Esophagus mucosa (tissue), 1 donor: ENCODE measurements at places on chromosomes 6 and 20. TPM values are rescaled to one million over a fixed set of nuclear protein-coding genes. Genes with fewer than 3 reads are reported as not detected.
A peak's percentile ranks its signal among the peaks of the same experiment; 100 is the strongest.

- no peak for ATAC-seq
Observed at GRCh38 chr20:36231331-36231730, 4.9 kb upstream of the AAR2 start.

DNA sequence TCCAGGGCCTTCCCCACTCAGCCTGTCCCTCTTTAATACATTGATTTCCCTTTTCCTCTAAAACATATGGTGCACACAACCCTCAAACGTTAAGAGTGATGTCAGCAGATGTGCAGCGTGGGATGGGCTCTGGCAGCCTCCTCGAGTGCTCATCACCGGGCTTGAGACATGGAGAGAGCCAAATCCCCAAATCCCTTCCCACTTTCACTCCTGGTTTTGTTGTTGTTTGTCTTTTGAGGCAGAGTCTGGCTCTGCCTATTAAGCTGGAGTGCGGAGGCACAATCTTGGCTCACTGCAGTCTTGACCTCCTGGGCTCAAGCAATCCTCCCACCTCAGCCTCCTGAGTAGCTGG lies 5.8 kb upstream of the PLTP start:
- no peak for ATAC-seq

GRCh38 chr6:73713426-73714147 lies 17.6 kb downstream of the CD109 start:
- ATAC-seq, result peak; percentile 47

- ATAC-seq, result no peak
Observed at GRCh38 chr20:37458761-37459160, 62.3 kb upstream of the NNAT start.

DNA sequence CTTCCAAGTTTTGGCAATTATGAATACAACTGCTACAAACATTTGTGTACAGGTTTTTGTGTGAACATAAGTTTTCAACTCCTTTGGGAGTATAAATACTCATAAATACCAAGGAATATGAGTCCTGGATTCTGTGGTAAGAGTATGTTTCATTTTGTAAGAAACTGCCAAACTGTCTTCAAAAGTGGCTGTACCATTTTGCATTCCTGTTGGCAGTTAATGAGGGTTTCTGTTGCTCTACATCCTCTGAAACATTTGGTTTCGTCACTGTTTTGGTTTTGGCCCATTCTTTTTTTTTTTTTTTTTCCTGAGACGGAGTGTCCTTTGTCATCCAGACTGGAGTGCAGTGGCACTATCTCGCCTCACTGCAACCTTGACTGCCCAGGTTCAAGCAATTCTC lies 8.5 kb downstream of the AP5S1 start:
- ATAC-seq, result no peak

DNA sequence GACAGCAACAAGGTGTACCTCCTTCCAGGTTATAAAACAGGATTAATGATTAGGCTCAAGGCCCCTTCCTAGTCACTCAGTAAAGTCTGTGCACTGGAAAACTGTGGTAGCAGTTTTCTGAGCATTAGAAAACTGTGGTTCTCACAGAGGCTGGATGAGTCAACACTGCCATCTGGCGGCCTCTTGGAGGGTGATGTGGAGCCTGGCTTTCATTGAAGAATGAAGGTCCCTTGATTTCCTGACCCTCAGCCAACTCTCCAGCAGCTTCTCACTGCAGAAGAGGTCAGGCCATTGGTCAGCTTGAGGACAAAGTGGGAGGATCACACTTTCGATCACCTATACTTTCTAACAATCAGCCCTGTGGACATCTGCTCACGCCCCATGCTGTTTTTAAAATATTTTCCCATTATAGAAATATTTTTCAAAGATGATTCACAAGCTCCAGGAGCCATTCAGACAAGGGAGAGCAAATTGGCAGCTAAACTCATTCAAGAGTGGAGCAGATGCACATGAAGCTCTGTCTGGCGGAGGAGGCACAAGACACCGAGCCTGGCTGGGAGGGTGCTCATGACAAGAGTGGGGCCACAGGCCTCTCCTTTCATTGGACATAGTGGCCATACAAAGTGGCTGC lies 23.2 kb downstream of the PSMB1 start:
- peak; percentile 84 for ATAC-seq

GRCh38 chr6:15264902-15265761 lies 19.3 kb downstream of the JARID2 start:
- ATAC-seq, result no peak

DNA sequence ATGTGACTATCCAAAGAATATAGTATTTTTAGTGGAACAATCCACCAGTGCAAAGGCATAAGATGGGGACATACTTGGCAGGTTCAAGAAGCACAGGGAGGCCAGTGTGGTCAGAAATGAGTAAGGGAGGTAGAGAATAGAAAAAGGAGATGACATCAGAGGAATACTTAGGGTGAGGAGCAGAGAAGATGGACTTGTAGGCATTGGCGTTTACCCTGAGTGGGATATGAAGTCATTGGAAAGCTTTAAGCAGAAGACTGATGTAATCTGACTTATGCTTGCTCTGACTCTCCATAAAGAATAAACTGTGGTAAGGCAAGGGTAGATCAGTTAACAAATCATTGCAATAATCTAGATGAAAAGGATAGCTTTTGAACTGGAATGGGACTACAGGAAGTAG lies 228.7 kb downstream of the GJA1 start:
- ATAC-seq, result no peak

- no peak for ATAC-seq
Observed at GRCh38 chr20:39278230-39278788, 316.2 kb downstream of the DHX35 start.

- ATAC-seq, result no peak
Observed at GRCh38 chr6:158047127-158047518, 65.5 kb downstream of the SYNJ2 start.

DNA sequence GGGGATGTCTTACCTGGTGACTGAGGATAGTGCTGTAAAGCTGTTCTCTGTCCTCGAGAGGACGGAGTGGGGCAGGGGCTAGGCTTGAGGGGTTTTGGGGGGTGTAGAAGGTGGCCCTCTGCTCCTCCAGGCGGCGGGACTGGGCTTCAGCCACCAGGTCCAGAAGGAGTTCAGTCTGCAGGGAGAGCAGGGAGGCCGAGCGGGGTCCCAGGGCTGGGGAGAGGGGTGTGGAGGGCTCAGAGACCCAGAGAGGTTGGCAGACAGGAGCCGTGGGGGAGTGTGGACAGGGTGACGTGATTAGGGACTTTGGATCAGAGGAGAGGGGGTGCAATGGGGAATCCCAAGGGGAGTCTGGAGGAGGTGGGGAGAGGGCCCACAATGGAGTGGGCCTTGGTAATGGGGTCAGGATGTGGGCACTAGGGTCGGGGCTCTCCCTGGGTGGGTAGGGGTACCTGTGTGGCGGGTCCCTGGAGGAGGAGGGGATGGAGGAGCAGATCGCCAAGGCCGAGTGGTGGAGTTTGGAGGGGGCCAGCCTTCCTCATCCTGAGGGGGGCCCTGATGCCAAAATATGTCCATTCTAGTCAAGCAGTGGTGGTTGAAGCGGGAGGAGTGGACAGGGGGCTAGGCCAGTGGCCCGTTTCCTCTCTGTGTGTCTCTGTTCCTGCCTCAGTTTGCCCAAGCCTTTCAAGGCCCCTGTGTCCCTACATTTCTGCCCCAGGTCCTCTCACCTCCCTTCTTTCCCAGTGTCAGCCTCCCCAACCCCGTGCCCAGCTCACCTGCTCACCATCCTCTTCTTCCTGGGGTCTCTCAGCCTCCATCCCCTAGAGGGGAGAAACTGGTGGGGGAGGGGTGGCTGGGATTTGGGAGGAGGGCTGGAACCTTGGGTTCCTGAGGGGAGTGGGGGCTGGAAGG lies 491 bp downstream of the GPSM3 start:
- no peak for ATAC-seq

- no peak for ATAC-seq
Observed at GRCh38 chr20:54477191-54477955, 2.0 kb downstream of the DOK5 start.

DNA sequence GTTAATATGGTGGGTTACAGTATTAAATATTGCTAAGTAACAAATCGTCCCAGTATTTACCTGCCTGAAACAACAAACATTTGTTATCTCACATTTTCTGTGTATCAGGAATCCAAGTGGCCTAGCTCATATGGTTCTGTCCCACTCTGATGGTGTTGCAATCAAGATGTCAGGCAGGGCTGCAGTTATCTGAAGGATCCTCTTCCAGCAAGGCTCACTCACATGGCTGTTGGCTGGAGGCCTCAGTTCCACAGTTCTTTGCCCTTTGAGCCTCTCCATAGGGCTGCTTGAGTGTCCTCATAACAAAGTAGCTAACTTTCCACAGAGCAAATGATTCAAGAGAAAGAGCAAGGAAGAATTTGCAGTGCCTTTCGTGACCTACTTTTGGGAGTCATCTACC lies 17.7 kb downstream of the RAB22A start:
- ATAC-seq, result no peak

ZNF391 gene
- total RNA-seq, result 1.4 TPM

DNAH8 gene
- 0.04 TPM for total RNA-seq
